ENCODE measurements at places on chromosomes 1 and 21.

GRCh38 chr21:41687633-41688032 lies 79.2 kb downstream of the RIPK4 start:
- DNase-seq, result no peak

DNA sequence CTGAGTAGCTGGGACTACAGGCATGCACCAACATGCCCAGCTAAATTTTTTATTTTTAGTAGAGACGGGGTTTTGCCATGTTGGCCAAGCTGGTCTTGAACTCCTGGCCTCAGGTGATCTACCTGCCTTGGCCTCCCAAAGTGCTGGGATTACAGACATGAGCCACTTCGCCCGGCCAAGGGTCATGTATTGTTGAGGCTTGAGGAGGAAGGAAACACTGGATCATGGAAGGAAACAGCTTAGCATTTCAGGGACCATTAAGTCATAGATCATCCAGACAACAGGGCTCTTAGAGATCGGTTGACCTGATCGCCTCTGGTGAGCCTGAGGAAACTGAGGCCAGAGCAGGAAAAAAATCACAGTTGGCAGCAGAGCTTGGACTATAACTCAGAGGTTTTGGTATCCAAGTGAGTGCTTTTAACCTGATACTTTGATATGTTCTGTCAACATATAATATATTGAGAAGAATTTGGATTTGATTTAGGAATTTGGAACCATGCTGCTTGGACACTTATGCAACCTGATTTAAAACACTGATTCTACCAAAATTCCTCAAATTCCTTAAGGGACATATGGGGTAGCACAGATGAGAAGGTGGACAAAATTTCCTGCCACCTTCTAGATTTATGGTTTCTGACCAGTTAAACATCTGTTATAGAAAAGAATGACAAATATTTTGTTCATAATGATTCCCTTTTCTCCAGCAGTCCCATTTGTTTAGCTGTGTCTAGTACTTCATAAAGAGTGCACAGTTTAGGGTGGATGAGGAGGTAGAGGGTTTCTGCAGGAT lies 13.1 kb upstream of the BMP8A start:
- DNase-seq, result no peak

- no peak for DNase-seq
Observed at GRCh38 chr1:215279682-215280081, 197.1 kb downstream of the KCNK2 start.

DNA sequence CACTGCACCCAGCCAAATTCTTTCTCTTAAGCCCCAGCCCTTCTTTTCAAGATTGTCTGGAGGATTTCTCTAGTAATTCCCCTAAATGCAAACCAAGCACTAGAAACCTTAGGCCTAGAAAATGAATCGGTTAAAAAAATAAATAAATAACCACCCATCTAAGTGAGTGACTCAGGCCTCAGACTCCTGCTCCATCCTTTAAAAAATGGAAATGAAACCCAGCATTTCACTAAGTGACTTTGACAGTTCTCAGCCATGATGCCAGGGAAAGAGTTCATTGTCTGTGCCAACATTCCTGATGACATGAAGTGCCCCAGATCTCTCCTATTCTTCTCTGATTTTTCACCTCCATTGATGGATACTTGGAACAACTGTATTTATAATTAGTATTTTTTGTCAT lies 415.2 kb upstream of the DAB1 start:
- no peak for DNase-seq

DNA sequence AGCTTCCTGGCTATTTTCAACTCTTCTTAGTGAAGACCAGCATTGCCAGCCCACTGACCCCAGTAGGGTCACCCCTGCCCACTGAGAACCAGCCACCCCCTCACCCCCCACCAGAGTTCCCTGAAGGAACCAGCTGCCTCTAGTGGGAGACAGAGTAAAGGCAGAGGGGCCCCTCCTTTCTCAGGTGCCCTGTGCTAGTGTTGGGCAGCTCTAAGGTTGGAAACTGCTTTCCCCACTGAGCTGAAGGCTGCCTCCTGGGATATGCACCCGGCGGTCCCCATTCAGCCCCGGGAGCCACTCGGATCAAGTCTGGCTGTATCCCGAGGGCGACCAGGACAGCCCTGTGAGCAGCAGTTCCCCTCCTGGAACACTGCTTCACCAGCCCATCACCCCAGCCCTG lies 111.0 kb downstream of the PGBD5 start:
- DNase-seq, result no peak

DNA sequence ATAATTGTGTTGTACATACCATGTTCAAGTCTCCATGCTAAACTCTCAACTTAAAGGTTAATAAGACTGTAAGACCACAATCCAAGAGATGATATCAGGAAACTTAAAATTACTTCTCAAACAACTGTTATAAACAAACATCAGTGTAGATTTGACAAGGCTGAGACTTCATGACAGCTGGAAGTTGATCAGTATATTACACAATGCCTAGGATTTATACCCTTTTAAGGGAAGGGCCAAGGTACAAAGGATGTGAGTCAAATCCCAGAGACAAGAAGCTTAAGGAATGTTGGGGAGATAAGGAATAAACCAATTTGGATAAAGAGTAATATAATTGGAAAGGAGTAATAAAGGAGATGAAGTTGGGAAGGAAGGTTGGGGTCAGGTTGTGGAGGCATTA lies 98.8 kb downstream of the LBR start:
- DNase-seq, result no peak

DNA sequence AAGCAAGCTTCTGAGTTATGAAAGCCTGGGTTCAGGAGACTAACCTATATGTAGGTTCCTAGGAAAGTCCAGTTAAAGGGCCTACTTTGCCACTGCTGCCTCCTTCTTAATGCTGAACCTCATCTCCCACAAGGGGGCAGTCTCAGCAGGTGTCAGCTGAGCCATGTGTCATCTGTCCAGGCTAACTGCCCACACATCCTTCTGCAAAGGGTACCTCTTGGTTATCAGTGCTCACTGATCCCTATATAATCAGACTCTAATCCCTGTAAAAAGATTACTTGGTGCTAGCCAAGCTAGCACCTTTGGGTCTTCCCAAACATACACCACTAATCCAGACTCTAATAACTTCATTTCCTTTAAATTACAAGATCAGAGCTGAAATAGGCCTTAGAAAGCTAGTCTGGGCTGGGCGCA lies 9.0 kb downstream of the PRDX1 start:
- no peak for DNase-seq

- DNase-seq, result no peak
Observed at GRCh38 chr1:54332781-54333585, 73.2 kb downstream of the SSBP3 start.

DNA sequence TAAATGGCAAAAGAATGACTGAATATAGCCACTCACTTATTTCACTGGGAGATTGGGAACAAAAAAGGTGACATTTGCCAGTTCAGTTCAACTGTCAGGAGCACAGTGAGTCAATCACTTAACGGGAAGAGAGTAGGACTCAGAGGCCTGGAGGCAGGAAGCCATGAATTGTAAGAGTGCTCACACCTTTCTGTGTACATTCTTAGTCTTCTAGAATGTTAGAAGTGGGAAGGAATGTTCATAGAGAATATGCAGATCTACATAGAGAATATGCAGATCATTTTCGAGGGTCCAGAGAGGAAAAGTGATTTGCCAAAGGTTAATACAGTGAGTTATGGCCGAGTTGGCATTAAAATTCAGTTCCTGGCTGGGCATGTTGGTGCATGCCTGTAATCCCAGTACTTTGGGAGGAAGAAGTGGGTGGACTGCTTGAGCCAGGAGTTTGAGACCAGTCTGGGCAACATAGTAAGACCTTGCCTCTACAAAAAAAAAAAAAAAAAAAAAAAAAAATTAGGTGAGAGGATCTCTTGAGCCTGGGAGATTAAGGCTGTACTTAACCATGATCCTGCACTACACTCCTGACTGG lies 8.3 kb downstream of the IL20 start:
- no peak for DNase-seq

- DNase-seq, result no peak
Observed at GRCh38 chr1:163807331-163808049, 485.7 kb downstream of the NUF2 start.

GRCh38 chr1:230145953-230146476 lies 79.0 kb downstream of the GALNT2 start:
- DNase-seq, result no peak

- DNase-seq, result no peak
Observed at GRCh38 chr1:30713311-30713710, 10.1 kb downstream of the MATN1 start.

DNA sequence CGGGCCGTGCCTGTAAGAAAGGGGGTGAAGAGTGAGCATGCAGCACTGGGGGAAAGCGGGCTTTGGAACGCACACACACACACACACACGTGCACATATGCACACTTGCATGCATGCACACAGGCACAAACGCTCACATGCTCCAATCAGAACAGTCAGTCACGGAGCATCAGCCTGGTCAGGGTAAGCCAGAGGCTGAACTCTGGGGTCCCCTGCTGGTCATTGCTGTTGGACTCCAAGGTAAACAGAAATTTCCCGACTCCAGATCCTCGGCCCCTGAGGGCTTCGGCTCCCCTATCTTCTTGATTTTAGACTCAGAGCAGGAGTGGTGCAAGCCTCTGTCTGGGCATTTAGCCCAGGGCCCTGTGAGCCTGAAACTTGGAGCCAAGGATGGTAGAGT lies 54.2 kb downstream of the SYT2 start:
- DNase-seq, result no peak

- no peak for DNase-seq
Observed at GRCh38 chr1:111378791-111379190, 48.7 kb downstream of the OVGP1 start.

GRCh38 chr1:118118469-118118868 lies 66.6 kb downstream of the SPAG17 start:
- no peak for DNase-seq

DNA sequence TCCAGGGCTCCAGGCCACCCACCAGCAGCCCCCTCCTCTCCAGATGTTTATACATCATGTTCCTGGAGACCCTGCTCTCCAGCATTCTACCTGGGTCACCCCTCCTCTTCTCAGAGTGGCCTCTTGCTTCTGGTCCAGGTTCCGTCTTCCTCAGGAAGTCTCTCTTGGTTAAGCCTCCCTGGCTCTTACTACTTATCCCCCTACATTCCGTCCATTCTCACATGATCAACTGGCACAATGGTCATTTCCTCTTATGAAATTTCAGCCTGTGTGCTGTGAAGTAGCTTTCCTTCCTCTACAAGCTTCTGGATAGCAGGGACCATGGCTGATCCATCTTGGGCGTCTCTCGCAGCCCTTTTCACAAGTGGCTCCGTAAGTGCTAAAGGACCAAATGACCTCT lies 33.9 kb upstream of the ATP2B4 start:
- no peak for DNase-seq

DNA sequence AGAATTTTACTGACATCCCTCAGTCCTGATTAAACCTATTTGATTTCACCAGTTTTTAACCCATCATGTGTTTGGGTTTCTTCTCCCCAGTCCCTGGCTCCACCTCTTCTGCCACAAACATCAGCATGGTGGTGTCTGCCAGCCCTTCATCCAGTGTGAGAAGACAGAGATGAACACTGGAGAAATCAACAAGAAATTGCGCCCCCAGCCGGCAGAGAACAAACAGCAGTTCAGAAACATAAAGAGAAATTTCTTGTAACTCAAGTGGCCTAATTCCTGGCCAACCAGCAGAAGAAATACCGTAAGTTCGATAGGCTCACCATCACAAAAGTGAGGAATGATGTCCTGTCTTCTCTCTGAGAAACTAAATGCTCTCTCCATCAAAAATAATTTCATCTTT lies 18.3 kb downstream of the S100A11 start:
- no peak for DNase-seq

DNA sequence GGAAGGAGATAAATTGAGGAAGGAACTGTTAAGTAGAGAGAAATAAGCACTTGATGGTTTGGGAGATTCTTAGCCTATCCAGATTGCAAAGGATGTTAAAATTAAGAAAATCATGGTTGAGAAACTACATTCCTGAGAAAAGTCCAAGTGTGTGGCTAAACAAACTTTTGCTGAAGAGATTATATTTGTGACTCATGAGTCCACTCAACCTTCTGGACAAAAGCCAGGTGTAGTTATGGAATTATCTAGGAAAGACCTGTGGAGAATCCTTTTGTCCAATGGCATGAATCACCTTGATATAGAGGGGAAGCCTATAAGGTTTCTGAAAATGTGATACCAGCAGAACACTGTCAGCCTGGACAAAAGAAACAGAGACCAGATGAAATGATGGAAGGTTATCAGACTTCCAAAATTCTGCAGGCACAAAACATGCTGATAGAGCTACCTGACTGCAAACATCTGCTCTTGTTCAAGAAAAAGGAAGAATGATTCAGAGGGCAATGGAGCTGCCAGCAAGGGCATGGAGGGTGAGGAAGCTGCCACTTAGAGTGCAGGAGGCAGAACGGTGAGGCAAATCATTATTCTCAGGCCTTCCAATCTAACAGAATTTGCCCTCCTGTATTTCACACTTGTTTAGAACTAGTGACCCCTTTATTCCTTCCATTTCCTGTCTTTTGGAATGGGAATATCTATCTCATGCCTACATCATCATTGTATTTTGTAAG lies 300.6 kb upstream of the PRMT6 start:
- DNase-seq, result no peak

DNA sequence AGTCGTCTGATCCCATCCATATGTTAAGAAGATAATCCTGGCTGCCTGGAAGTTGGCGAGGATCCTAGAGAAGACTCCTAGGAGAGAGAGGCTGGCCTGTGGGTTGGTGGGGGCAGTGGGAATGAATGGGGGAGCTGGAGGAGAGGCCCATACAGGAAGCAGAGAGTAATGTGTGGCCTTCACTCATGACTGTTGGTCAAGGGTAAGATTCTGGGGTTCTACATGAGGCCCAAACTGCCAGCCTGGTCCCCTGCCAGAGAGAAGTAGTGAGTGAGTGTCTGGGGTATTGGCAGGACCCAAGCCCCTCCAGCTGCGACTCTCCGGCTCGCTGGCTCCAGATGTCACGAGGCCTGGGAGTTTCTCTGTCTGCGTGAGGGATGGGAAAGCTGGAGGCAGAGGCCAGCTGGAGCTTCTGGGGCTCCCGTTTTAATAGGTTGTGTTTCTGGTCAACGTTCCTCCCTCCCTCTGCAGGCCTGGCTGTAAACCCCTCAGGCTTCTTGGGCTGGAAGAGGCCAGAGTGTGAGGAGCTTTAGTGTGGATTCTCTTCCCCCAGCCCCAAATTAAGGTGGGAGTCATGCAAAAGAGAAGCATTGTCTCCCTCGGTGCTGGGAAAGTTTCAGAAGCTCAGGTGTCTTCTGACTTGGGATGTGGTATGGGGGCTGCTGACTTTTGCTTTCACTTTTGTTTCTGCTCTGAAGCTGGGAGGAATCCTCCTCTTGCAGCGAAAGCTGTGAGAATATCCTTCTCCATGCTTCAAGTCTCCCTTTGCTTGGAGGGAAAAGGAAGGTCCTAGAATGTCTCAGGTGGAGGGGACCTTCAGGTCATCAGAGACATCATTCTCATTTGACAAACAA lies 2.6 kb downstream of the TMEM51 start:
- DNase-seq, result no peak

GRCh38 chr1:3369446-3370076 lies 84.9 kb upstream of the ARHGEF16 start:
- DNase-seq, result no peak

DNA sequence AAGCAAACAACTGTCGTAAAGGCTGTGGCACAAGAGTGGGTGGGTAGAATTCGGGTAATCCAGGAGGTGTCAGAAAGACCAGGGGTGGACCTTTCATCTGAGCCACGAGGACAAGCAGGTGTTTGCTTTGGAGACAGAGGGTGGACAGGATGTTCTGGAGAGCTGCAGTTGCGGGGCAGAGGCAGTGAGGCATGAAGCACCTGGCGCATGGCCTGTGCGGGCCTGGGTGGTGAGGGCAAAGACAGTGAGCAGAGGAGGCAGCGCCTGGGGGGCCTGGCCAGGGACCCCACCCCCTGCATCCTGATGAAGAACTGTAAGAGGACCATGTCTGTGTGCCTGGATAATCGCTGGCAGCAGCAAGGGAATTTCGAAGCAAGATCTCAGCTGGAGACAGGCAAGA lies 24.9 kb downstream of the KIF26B start:
- DNase-seq, result no peak

GRCh38 chr21:45596704-45597318 lies 46.7 kb upstream of the PCBP3 start:
- peak; percentile 63 for DNase-seq
